ENCODE measurements at places on chromosomes 7 and 10. TPM values are rescaled to one million over a fixed set of nuclear protein-coding genes. Genes with fewer than 3 reads are reported as not detected.

- no peak for DNase-seq
These were observed 769.6 kb downstream of the GRID1 start for GRCh38 chr10:85597006-85597405.

- no peak for DNase-seq
These were observed 612.4 kb downstream of the TNS3 start for GRCh38 chr7:46969303-46970130.

DNA sequence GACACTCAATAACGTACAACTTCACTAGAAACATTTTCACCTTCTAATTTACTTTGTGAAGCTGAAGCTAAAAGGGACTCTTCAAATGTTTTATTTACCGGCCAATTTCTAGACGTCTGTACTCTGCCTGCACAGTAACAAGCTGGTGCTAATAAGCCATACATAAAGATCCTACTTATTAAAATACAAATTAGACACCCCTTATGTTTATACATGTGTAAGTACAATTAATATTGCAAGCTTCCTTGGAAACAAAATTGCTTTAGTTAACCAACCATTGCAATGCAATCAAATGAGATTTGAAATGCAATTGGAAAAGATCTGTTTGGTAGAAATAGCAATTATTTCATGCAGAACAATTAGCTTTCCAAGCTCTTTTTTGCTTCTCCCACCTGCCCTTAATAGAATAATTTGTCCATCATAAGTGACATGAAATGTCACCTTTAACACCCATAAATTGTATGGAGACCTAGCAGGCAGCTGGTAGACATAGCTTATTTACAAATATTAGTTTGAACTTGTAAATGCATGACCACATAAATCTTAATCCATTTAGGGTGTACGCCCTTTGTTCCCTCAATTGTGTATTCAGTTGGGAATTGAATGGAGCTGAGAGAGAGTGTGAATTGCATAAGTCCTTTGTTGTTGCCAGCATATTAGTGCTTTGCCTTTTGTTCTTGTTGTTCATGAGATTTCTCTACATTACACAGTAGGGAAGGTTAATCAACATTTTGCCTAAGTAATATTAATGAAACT is 277.1 kb downstream of the CACNA2D1 start:
- no peak for DNase-seq

DNA sequence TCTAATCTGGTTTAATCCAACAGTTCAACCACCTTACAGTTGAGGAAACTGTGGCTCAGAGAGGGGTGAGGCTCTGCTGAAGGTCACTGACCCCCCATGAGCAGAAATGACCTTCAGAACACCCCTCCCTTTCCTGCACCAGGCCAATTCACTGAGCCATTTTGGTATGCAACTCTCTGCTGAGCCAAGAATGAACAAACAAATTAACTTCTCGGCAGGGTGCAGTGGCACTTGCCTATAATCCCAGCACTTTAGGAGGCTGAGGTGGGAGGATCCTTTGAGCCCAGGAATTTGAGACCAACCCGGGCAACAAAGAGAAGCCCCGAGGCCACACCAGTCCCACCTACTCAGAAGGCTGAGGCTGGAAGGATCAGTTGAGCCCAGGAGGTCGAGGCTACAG is 29.8 kb downstream of the PDGFA start:
- DNase-seq: no peak

DNA sequence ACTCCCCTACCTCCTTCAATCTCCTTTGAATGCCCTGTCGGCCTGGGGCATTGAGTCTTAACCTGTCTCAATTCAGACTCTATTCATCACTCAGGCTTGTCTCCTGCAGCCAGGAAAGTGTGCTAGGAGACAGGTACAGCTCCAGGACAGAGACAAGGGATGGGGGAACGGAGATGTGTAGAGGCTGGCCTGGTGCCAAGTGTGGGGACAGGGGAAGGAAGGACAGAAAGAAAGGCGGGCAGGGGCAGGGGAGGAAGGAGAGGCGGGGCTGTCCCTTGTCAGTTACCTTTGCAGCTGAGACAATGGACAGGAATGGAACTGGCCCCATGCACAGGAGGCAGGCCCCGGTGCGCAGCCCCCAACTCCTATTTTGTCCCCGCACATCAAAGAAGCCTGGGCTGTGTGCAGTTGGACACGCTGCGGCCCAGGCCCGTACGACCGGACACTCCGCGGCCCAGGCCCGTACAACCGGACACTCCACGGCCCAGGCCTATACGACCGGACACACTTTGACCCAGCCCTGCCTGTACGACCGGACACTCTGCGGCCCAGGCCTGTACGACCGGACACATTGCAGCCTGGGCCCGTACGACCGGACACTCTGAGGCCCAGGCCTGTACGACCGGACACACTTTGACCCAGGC is 36.9 kb downstream of the CHST15 start:
- DNase-seq: no peak

DNA sequence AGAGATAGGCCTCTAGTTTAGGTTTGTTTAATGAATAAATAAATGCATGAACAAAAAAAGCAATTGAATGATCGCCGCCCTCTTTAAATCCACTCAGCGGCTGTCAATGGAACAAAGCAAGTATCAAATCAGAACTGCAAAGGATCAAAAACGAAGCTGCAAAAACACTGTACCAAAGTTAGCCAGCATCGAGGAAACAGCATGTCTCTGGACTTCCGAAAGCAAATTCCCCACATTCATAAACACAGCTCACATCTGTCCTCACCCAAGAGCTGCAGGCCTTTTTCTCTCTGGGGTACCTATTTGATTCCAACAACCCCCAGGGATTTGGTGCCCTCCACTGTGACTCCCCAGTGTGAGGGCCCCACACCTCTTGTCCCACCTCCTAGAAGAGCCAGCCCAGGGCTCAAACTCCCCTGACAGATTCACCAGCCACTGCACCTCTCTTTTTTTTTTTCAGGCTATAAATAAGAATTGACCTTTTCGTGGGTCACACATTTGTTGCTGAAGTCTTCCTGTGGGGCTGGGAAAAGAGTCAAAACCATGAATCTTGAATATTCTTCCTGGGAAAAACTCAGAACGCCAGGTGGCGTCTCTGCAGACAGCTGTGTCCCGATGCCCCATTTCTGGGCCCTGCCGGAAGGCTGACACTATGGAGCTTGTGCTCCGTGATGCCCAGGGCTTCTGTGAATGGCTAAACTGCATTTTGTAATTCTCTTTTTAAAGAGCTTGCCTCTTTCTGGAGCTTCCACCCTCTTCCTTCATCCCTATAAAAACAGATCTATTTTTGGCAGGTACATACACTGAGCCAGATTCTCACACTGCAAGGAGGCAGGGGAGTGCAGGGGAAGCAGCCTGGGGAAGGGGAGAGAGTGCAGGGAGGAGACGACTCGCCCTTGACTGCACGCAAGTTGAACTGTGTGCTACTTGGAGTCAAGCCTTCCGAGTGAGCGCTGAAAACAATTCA is 51.7 kb downstream of the HSPA12A start:
- no peak for DNase-seq

- no peak for DNase-seq
These were observed 197.2 kb upstream of the AHR start for GRCh38 chr7:17101207-17101696.

- DNase-seq: no peak
These were observed 39.0 kb downstream of the PPP1R3C start for GRCh38 chr10:91593834-91594233.

HSPA12A gene
- 7.9 TPM for polyA plus RNA-seq

DNA sequence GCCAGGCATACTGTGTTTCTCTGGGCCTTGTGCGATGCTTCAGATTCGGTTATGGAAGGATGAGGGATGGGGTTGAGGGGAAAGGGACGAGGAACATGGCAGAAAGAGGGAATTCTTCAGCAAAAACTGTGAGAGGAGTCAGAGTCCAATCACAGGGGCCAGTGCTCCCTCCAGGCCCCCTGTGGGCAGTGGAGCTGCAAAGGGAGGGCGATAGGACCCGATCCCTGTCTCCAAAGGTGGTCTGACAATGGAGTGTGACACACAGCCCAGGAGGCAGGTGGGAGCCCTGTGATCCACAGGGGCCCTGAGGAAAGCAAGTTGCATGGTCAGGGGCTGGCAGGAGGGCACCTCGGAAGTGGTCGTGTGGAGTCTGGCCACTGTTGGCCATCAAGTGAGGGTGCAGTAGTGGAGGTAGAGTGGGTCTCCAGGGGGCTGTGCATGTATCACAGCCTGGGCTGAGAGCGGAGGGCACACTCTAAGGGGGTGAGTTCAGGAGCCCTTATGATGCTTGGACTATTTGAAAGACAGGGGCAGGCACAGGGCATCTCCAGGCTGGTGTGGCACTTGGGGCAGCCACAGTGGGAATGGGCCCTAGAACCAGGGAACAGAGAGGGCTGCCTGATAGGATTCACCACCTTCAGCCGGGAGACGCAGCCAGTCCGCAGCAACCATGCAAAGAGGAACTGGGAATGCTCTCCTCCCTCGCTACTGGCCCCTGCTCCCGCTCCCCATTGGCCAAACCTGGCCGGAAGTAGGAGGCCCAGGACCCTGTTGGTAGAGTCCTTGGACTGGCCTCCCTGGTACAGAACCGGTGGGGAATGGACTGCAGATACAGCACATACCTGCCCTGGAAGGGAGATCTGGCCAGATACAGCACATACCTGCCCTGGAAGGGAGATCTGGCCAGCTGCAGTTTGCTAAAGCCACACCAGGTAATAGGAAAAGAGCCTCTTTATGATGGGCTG is 115.9 kb downstream of the ADCY1 start:
- DNase-seq: no peak

GRCh38 chr10:130560573-130560972 is 424.4 kb downstream of the GLRX3 start:
- no peak for DNase-seq

- no peak for DNase-seq
These were observed 14.2 kb downstream of the CCSER2 start for GRCh38 chr10:84342584-84342983.

NKX2-3 gene
- not detected for polyA plus RNA-seq

DNA sequence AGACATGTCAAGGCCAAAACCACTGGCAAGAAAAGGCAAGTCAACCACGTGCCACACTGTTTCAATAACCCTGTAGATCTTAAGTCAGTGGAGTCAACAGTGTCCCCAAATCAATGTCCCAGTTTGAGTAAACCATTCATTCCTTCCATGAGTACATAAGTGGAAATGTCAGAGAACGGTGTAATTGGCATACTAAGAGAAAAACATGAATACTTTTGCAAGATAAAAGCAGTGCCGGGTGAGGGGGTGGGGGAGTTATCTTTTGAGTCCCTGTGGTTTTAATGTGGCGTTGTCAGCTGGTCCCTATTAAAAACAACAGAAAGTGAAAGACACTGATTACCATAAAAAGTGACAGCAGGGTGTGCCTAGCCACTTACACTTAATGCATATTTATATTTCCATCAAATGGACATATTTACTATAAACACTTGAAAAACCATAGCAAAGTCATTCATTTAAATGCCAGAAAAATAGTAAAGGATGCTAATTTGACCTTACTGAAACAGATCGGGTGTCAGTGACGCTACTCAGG is 37.8 kb downstream of the RSU1 start:
- no peak for DNase-seq

- DNase-seq: no peak
These were observed 10.5 kb downstream of the PSPH start for GRCh38 chr7:56040730-56041129.

AQP1 gene
- 3.9 TPM for polyA plus RNA-seq

DNA sequence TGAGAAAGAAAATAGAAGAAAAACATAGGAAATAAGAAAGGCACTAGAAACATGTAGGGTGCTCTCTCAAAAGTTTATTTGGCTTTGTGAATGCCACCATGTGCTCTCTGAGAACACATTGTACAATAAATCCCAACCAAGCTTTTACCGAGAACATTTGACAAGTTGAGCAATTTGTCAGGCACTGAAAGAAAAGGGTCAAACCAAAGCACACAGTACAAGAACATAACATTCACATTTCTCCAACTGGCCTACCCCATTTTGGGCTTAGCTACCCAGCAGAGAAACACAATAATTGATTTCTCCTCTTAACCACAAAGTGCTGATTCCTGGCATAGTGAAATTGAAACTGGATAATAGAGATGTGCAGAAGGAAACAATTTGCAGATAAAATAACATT is 69.2 kb upstream of the SLC39A12 start:
- DNase-seq: no peak

GRCh38 chr10:28800144-28800543 is 122.8 kb downstream of the BAMBI start:
- DNase-seq: no peak

DNA sequence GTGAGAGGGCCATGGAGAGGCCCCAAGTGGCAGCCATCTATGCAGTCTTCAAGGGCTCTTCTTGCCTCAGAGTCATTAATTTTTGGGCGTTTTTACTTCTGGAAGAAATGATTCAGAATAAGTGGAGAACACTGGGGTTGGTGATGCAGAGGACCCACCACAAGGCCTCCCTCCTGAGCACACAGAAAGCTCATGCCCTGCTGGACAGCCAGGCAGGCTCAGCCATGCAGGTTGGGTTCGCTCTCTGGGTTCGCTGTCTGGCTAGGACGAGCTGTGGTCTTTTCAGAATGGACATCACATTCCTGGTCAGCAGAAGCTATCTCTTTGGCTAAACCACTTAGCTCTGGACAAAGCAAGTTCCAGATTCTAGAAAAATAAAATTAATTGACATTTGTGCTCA is 480.8 kb downstream of the RPS24 start:
- DNase-seq: no peak

SPDYE16 gene
- not detected for polyA plus RNA-seq

DNA sequence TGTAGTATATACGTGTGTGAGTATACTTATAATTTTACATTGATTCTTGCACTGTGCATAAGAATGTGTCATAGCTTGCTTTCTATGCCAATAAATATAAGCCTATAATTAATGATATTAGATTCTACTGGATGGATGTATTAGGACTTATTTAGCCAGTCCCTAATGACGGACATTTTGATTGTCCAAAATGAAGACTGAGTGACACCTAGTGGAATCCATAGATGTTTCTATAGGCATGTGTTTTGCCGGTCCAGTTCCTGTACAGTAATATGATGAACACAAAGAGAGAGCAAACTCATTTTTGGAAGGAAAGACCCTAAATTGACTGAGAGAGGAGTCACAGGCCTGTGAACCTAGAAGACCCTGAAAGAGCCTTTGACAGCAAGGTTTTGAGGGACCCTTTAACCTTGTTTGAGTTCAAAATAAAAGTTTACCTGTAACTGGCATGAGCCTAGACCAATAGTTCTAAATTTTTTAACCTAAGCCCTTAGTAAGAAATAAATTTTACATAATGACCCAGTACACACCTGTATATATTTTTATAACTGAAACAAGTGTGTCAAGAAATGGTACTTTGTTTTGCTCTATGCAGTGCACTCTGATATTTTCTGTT is 42.4 kb upstream of the AGBL3 start:
- no peak for DNase-seq

GRCh38 chr10:66983475-66983818 is 57.6 kb downstream of the LRRTM3 start:
- no peak for DNase-seq
